Fibroblast of lung (primary cell): ENCODE measurements at places on chromosomes 6 and 20.

- no peak for DNase-seq
Measured at GRCh38 chr20:17884307-17885003, 84.1 kb downstream of the SNX5 start.

DNA sequence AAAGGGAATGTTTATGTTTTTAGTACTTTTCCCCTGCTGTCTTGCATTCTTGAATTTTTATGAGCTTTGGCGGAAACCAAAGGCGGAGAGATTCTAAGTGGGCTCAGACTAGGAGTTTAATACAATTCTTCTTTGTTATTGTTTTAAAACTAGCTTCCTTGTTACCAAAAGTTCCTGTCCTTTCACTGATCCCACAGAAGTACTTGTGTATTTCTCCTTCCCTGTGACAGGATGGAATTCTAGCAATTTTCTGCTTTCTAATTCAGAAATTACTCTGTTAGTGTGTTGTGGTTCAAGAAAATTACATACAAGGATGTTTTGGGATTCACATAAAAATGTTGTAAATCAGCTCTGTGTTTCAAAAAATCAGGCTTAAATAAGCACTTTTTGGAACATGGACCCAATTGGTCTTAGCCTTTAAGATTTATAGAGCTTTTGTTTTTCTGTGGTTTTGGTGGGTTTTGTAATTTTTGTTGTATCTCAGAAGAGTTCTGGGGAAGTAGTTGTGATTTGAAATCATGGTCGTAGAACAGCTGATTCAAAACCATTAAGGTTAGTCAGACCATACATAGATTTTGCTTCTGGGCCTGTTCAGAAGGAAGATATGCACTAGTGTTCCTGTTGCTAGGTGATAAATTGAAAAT lies 17.6 kb upstream of the CTAGE9 start:
- no peak for DNase-seq

- no peak for DNase-seq
Measured at GRCh38 chr6:80029470-80029869, 25.0 kb downstream of the TTK start.

DNA sequence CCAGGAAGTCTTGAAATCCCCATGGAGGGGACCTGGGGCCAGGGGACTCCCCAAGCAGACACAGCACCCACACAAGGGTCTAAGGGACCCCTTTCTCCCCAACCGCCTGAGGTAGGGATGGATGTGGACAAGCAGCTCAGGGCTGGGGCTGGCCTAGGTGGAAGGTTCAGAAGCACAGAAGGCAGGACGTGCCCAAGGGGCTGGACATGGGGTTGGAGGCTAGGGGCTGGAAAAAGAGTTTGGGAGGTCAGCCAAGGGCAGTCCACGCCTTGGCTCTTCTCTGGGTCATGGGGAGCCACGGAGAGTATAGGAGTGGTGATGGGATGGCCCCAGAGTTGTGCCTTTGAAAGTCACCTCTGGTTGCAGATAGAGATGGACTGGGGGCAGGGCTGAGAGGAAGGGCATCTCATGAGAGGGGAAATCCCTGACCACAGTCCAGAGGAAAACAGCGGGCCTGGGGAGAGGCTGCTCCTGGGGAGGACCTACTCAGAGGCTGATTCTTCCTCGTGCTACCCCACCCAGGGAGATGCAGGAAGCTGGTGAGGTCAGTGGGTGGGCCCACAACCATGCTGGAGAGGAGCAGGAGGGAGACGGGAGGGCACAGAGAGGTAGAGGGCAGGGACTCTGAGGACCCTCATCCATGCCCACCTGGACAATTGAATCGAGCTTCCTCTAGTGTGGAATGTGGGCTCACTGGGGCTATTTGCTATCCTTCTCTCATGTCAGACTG lies 2.5 kb upstream of the HSPA12B start:
- DNase-seq = no peak

GRCh38 chr6:33738153-33738552 lies 8.6 kb downstream of the IP6K3 start:
- no peak for DNase-seq

- DNase-seq = peak; percentile 89
Measured at GRCh38 chr6:26240157-26241032, 124.6 kb upstream of the BTN3A2 start.

DNA sequence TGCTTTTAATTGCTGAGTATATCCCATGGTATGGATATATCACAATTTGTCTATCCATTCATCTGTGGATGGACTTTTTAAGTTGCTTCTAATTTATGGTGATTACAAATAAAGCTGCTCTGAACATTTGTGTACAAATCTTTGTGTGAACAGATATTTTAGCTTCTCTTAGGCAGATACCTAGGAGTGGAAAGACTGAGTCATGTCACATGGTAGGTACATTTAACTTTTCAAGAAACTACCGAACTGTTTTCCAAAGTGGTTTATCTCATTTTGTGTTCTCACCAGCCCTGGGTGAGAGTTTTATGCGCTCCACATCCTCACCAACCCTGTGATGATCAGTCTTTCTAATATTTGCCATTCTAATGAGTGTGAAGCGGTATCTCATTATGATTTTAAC lies 31.0 kb upstream of the ZNFX1 start:
- no peak for DNase-seq

DNA sequence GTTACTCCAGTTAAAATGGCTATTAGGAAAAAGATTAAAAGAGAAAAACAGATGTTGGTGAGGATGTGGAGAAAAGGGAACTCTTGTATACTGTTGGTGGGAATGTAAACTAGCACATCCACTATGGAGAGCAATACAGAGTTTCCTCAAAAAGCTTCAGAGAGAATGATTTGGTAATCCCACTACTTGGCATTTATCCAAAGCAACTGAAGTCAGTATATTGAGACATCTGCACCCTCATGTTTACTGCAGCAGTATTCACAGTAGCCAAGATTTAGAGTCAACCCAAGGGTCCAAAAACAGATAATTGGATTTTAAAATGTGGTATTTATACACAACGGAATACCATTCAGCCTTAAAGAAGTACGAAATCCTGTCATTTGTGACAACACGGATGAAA lies 469.5 kb downstream of the QKI start:
- DNase-seq = peak; percentile 65

GRCh38 chr6:16056263-16056870 lies 72.5 kb upstream of the MYLIP start:
- no peak for DNase-seq

- no peak for DNase-seq
Measured at GRCh38 chr6:13304580-13305260, 23.6 kb downstream of the TBC1D7 start.

DNA sequence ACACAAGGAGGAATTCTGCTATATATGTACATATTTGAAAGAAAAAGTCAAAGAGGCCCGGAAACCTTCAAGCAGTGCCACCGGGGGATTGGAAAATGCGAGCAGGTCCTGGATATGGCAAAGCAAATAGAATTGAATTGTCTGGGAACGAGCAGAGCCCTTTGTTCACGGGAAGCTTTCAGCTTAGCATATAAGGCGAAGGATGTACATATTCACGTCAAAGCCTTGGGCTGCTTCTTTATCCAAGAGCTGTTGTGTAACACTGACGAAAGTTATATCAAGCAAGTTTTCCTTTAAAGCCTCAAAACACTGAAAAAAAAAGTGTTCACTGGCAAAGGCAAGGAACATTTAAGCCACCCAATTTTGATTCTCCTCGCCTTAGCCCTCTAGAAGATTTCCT lies 171.0 kb downstream of the GPX5 start:
- no peak for DNase-seq

DNA sequence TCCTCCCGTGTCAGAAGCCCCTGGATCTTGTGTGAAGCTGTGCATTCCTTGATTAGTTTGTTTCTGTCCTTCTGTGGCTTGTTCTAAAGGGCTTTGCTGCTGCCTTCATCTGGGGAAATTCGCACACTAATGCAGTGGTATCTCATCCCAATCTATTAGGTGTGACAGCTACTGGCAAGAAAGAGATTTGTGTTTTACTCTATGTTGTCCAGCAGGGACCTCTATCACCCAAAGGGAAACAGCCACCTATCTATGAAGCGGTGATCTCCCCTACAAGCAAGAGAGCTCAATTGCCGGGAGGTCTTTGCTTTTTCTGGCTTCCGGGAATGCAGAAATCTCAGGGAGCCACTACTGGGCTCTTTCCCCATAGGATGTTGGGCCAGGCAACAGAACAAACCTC lies 151.8 kb downstream of the NRN1 start:
- no peak for DNase-seq

GRCh38 chr20:51768759-51769517 lies 748 bp upstream of the ATP9A start:
- DNase-seq = peak; percentile 13

- DNase-seq = no peak
Measured at GRCh38 chr6:125008957-125009356, 46.7 kb downstream of the RNF217 start.

GRCh38 chr6:82419859-82420258 lies 56.2 kb downstream of the TPBG start:
- no peak for DNase-seq

DNA sequence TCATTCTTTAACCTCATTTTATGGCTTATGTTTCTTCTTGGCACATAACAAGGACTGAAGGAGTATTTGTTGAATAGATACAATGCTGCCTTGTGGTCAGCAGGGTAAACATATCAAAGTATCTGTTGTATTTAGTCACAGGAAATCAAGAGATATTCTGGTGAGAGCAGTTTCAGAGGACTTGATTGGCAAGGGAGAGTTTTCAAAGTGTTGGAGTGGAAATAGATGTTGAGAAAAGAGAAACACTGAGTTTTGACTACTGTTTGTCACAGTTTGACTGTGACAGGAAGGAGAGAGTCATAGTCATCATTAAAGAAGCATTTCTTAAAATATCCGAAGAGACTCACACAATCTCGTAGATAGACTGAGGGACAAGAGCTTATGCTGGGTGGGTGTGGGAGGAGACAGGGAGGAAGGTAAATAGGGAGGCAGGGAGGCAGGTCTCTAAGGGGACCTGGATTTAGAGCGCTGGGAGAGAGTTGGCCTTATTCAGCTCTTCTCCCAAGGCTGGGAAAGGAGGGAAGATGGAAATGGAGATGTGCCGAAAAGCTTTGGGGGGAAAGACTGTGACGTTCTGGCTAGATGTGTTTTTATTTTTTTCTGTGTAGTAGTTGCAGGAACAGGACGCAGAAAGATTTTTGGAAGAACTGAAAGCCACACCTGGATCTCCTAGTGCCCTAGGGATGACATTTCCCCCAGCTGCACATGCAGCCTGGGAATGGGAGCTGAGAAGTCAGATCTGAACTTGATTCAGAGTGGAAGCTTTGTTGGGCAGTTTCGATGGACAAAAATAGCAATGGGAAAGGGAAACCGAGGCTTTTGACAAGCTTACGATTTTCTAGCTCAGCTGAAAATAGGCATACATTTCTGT lies 65.0 kb upstream of the IFNGR1 start:
- DNase-seq = no peak

DNA sequence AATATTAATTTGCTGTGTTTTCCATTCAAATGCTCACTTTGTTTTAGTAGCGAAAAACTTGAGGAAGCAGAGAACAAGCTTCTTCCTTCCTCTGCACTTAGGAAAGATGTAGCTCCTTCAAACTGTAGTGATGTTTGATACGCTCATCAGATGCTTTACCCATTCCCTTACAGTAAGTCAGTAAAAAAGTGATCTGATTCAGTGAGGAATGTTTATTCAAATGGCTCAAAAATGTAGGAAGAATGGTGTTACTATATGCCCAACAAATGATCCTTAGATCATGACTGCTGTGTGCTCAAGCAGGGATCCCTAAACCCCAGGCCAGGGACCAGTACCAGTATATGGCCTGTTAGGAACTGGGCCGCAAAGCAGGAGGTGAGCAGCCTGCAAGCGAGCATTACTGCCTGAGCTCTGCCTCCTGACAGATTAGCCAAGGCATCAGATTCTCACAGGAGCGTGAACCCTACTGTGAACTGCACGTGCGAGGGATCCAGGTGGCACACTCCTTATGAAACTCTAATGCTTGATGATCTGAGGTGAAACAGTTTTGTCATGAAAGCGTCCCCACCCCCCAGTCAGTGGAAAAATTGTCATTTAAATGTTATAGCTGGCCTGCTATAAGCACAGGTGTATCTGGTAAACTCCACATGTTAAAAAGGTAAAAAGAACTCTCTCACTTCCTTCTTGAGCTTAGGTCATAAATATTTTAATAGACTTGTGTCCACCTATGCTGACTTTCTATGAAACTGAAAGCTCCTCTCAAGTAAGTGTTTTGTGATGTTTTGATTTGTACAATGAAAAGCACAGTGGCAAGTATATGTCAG lies 187.2 kb downstream of the FOXC1 start:
- peak; percentile 31 for DNase-seq
